ENCODE measurements at places on chromosomes 1 and 21.
A peak's percentile ranks its signal among the peaks of the same experiment; 100 is the strongest.

GRCh38 chr1:32727876-32728275 is 25.3 kb upstream of the SYNC start:
- no peak for DNase-seq

DNA sequence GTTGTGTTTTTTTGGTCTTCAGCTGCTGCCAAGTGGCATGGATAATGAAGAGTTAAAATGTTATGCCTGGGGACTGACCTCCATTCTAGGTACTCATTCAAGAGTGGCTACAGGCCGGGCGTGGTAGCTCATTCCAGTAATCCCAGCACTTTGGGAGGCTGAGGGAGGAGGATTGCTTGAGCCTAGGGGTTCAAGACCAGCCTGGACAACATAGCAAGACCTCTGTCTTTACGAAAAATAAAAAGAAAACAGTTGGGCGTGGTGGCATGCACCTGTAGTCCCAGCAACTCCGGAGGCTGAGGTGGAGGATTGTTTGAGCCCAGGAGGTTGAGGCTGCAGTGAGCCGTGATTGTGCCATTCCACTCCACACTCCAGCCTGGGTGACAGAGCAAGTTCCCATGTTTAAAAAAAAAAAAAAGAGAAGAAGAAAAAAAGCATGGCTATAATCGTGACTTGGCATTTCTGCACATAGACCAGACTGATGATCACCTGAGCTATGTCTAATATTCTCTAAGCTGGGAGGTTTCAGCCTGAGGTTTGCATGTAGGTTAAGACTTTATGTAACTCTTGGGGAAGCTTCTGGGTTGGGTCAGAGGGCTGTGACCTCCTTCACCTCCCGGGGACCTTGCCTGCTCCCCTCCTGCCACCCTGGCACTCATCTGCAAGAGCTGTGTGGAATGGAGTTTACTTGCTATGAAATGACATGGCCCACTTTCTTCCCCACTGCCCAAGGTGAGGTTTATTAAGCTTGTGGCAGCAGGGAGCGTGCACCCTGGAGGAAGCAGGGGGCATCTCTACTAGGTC is 51.3 kb downstream of the DHRS3 start:
- DNase-seq = no peak

DNA sequence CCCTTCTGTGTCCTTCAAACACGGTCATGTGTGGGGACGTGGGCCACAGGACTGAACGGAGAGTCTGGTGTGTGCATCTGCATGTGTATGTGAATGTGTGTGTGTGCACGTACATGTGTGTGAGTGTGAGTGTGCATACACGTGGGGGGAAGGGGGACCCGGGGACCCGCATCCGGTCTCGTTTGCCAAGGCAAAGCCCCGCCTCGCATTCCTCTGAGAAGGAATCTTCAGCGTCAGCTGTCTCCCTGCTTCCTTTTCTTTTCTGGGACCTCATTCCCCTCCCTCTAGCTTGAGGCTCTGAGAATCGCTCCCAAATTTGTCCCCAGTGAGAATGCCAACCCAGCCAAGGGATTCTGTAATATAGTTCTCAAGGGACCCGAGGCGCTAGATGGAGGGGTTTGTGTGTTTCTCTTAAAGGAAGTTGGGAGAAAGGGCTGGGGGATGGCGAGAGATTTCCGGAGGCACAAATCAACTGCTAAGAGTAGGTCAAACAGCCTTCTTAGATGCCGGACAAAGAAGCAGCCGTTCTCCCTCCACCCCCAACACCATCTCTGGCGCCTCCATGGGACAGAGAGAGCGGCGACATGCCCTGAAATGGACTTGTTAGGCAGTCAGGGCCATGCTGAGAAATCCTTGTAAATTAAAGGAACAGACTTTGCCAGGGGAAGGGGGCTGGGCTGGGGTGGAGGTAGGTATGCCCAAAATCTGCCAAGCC is 6.6 kb downstream of the IFFO2 start:
- no peak for DNase-seq

- DNase-seq = peak; percentile 76
Measured at GRCh38 chr21:45011911-45012661, 62.3 kb upstream of the ADARB1 start.

- no peak for DNase-seq
Measured at GRCh38 chr1:31891280-31891679, 46.9 kb downstream of the PTP4A2 start.

DNA sequence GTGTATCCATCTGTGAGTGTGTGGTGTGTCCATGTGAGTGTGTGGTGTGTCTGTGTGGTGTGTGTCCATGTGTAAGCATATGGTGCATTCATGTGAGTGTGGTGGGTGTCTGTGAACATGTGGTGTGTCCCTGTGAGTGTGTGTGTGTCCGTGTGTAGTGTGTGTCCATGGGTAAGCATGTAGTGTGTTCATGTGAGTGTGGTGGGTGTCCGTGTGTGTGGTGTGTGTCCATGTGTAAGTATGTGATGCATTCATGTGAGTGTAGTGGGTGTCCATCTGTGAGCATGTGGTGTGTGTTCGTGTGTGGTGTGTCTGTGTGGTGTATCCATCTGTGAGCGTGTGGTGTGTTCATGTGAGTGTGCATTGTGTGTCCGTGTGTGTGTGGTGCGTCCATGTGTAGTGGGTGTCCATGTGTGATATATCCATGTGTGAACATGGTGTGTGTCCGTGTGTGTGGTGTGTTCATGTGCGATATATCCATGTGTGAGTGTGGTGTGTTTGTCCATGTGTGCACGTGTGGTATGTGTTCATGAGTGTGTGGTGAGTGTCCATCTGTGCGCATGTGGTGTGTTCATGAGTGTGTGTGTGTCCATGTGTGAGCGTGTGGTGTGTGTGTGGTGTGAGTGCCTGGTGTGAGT is 12.3 kb downstream of the SLC19A1 start:
- no peak for DNase-seq
